ENCODE measurements at places on chromosomes 5 and 9. TPM values are rescaled to one million over a fixed set of nuclear protein-coding genes. Genes with fewer than 3 reads are reported as not detected.

PCDHGB1 gene
- 3.0 TPM for total RNA-seq

UNC13B gene
- 22.3 TPM for total RNA-seq

SLF1 gene
- 8.9 TPM for total RNA-seq

NINJ1 gene
- total RNA-seq = 92.2 TPM

IGFBPL1 gene
- total RNA-seq = not detected

ENTPD8 gene
- not detected for total RNA-seq

CCDC187 gene
- 0.05 TPM for total RNA-seq

AGTPBP1 gene
- 12.9 TPM for total RNA-seq

F2R gene
- total RNA-seq = 27.7 TPM

LCN6 gene
- total RNA-seq = not detected

FBXL7 gene
- total RNA-seq = 1.0 TPM

IFNA2 gene
- total RNA-seq = not detected

OSMR gene
- 97.7 TPM for total RNA-seq

HAND1 gene
- total RNA-seq = not detected

PAEP gene
- not detected for total RNA-seq

TLR4 gene
- 71.3 TPM for total RNA-seq

SLC4A9 gene
- under 0.01 TPM for total RNA-seq

QRFP gene
- total RNA-seq = not detected

TEK gene
- total RNA-seq = not detected

PTGES gene
- total RNA-seq = 6.2 TPM

FRMD3 gene
- total RNA-seq = 3.7 TPM

LYRM7 gene
- total RNA-seq = 11.2 TPM

ANXA2R gene
- 2.2 TPM for total RNA-seq

SPDL1 gene
- total RNA-seq = 7.7 TPM

DTWD2 gene
- total RNA-seq = 6.1 TPM

KDM4C gene
- 28.2 TPM for total RNA-seq

PDE6A gene
- 0.17 TPM for total RNA-seq

ENC1 gene
- 21.3 TPM for total RNA-seq

Data from mammary epithelial cell (primary cell).